IMR-90 (cell line): ENCODE measurements at places on chromosomes 12 and 14.

GRCh38 chr12:65876898-65877721 lies 52.8 kb downstream of the HMGA2 start:
- DNase-seq, result no peak
- H3K36me3 ChIP-seq, result peaks cover 2% of the 10 kb centered on the region; the same call in 1 of the 2 replicates
- no peak overlapping the region for H3K4me3 ChIP-seq
- no peaks in the 10 kb centered on the region for H3K27me3 ChIP-seq

DNA sequence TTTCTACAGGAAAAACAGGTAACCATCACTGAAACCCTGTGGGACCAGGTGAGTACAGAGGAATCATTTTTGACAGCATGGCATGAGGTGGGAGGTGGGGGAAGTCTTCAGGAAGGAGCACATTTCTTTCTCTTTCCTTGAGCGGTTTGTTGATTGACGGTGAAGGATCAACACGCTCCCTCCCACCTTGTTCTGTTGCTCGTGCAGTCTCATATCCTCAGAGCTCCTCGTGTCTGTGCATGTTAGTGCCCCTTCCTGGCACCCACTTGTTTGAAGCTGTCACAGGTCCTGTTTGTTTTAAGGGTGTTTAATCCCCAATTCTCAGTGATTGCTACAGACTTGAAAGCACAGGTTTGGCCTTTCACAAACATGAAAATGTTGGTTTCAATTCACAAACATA lies 4.4 kb downstream of the C12orf54 start:
- H3K27me3 ChIP-seq, result no peaks in the 10 kb centered on the region
- DNase-seq, result no peak
- no peak overlapping the region for H3K4me3 ChIP-seq
- H3K4me1 ChIP-seq, result no peaks in the 10 kb centered on the region
- no peaks in the 10 kb centered on the region for H3K36me3 ChIP-seq

DNA sequence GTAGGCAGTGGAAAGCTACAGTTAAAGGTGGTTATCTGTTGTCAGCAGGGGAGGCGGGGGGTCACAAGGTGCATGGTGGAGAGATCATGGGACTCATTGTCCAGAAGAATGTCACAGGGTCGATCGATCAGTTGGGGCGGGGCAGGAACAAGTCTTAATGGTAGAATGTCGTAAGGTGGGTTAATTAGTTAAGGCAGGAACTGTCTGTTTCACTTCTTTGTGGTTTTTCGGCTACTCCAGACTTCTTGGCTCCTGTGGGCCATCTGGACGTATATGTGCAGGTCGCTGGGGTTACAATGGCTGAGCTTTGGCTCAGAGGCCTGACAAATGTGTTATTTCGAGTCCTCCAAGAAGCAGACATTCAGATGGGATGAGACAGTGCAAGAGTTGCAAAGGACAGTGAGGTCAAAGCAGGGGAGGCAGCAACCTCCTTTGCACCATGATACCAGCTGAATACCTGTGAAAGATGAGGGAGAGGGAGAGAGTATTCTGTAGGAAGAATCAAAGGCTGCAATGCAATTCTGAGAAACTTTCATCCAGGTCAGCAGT lies 246.9 kb upstream of the TMEM132C start:
- H3K4me1 ChIP-seq, result no peaks in the 10 kb centered on the region
- DNase-seq, result no peak
- H3K36me3 ChIP-seq, result no peaks in the 10 kb centered on the region
- H3K27me3 ChIP-seq, result no peaks in the 10 kb centered on the region
- no peak overlapping the region for H3K27ac ChIP-seq

DNA sequence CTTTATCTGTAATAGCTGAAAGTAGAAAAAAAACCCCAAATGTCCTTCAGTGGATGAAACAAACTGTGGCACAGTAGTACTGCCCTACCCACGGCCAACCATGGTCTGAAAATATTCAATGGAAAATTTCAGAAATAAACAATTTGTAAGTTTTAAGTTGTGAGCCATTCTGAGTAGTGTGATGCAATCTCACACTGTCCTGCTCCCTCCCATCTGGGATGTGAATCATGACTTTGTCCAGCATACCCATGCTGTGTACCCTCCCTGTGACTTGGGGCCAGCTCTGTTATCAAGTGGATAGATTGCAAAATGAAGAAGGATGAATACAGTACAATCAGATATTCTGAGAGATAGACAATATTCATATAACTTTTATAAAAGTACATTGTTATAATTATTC lies 106.2 kb downstream of the SMOC1 start:
- H3K36me3 ChIP-seq, result no peaks in the 10 kb centered on the region
- DNase-seq, result peak; percentile 87
- no peak overlapping the region for H3K4me3 ChIP-seq

GRCh38 chr14:28666961-28667360 lies 99.6 kb upstream of the FOXG1 start:
- no peak overlapping the region for H3K27ac ChIP-seq
- no peak overlapping the region for H3K4me3 ChIP-seq
- no peaks in the 10 kb centered on the region for H3K4me1 ChIP-seq
- no peaks in the 10 kb centered on the region for H3K27me3 ChIP-seq
